ENCODE measurements at places on chromosomes 5 and 9.

GRCh38 chr5:54458221-54458620, 2.7 kb downstream of the HSPB3 start:
- no peak for DNase-seq

DNA sequence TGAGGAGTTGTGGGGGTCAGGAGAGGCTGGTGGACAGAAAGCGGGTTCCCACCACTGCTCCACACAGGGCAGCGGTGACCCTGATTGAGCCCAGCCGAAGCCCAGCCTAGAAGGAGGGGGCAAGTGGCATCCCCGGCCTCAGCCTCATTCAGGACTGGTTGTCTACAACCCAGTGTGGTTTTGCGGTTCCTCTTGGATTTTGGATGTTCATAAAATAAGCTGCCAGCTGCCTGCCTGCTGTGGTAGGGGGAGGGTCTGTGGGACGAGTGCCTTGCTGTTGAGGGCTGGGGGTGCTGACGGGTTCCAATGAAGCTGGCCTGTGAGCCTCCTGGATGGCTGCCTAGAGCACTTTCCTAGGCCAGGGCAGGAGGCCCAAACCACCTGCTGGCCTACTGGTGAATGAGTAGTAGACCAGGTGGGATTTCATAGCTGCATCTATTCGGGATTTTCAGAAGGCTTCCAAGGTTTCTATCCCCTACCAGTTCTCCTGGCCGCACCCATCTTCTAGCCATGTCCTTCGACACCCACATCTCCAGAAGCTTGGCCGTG, 102.4 kb downstream of the NDFIP1 start:
- no peak for DNase-seq

- DNase-seq = no peak
Observed at GRCh38 chr5:142966121-142966420, 195.9 kb downstream of the ARHGAP26 start.

GRCh38 chr5:157085930-157086329, 22.9 kb downstream of the HAVCR2 start:
- no peak for DNase-seq

DNA sequence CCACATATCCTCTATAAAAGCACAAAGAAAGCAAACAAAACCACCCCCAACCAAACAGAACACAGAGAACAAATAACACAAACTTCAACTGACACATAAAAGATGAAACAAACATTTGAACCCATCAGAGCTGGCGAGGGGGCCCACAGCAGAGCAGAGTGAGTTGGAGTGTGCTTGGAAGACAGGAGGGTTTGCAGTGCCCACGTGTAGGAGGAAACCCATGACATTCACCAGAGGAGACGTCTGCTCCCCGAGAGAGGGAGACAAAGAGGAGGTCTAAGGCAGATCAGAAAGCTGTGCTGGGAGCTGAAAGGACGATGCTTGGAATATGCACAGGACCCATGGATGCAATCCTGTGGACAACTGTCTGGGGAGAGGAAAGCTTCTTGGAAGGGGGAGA, 27.0 kb downstream of the MRPL36 start:
- no peak for DNase-seq

DNA sequence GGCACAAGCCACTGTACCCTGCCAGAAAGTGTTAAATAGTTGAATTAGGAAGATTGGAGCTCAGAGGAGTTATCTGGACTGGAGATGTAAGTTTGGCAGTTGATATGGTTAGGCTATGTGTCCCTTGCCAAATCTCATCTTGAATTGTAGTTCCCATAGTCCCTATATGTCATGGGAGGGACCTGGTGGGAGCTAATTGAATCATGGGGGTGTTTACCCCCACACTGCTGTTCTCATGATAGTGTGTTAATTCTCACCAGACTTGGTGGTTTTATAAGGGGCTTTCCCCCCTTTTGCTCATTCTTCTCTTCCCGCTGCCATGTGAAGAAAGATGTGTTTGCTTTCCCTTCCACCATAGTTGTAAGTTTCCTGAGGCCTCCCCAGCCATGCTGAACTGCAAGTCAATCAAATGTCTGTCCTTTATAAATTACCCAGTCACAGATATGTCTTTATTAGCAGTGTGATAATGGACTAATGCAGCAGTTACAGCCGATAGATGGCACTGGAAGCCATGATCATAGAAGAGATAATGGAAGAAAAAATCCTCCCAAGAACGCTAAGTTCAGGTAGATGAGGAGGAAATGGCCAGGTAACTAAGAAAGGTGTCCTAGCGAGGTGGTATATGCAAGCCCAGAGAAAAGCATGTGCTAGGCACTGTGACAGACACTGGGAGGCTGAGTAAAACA, 51.4 kb downstream of the TNFSF8 start:
- no peak for DNase-seq

DNA sequence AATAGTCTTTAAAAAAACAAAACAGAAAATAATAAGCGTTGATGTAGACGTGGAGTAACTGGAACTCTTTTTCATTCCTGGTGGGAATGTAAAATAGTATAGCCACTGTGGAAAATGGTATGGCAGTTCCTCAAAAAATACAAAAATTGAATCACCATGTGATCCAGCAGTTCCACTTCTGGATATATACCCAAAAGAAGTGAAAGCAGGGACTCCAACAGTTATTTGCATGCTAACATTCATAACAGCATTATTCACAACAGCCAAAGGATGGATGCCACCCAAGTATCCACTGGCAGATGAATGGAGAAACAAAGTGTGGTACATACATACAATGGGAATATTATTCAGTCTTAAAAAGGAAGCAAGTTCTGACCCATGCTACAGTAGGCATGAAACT, 4.2 kb upstream of the PHF2 start:
- DNase-seq = no peak

DNA sequence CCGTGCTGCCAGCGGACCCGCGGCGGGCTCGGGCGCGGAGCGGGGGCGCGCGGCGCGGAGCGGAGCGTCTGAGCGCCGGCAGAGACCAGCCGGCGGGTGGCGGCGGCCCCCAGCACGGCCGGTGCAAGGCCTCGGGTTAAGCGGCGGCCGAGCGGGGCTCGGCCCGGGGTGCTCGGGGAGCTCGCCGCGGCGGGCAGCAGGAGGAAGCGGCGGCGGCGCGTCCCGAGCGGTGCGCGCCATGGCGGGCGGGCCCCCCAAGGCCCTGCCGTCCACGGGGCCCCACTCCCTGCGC, 150 bp downstream of the SNX30 start:
- DNase-seq = no peak

DNA sequence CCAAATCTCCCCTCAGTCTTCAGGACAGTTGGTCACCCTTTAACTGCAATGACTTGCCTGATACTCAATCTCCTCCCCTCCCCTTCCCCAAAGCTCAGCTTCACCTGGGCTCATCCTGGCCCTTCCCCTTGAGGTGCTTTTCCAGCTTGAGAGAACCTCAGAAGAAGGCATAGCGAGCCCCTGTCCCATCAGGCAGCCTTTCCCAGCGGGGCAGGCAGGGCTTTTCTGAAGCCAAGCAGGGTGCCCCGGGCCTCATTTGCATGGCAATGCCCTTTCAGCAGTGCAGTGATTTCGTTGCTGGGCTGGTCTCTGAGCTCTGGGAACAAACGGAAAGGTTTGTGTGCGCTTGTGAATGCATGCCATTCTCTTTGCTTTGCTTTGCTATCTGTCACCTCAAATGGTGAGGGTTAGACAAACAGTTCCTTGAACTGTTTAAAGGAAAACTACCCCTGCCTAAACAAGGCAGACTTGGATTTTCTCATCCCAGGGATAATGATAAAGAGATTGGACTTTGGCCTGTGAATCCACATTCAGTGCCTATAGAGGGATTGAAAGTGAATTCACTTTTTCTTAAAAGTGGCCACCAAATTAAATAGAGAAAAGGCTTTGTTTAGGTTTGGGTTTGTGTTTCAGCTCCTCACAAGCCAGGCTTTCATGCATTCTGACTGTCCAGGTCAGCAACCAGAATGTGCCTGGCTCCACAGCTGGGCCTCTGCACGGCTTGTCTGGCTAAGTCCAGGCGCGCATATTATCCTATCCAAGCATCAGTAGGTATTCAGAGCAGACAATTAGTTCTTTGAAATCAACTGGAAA, 165.3 kb downstream of the ZNF608 start:
- peak; percentile 96 for DNase-seq

All from H9 (cell line).